Calu3 (cell line): ENCODE measurements at places on chromosomes 11 and 22. TPM values are rescaled to one million over a fixed set of nuclear protein-coding genes. Genes with fewer than 3 reads are reported as not detected.
A peak's percentile ranks its signal among the peaks of the same experiment; 100 is the strongest.

DNA sequence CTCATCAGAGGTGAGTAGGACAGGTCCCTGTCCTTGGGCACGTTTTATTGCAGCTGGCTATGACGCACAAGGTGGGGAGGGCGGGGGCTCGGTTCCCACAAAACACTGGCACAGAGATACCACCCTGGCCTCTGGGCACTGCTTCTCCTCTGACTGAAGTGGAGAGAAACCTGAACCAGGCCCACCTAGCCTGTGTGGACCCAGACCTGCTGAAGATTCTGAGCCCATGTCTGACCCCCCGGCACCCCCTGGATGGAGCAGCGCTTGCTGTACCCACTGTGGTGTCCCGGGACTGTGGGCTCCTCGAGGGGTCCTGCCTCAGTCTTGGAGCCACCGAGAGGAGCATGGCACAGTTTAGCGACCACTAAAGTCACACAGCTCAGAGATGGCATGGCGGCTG, 72.6 kb downstream of the PARVB start:
- no peaks in the 10 kb centered on the region for H3K27me3 ChIP-seq
- no peak for DNase-seq
- no peaks in the 10 kb centered on the region for H3K4me1 ChIP-seq

- H3K4me1 ChIP-seq, result peaks cover 20% of the 10 kb centered on the region
- no peak for DNase-seq
- no peak overlapping the region for H3K4me3 ChIP-seq
- H3K36me3 ChIP-seq, result peaks cover 31% of the 10 kb centered on the region
- H3K27me3 ChIP-seq, result no peaks in the 10 kb centered on the region
These were observed 37.4 kb downstream of the CEP57 start for GRCh38 chr11:95827696-95828095.

- H3K4me1 ChIP-seq, result peaks cover 9% of the 10 kb centered on the region
- no peak overlapping the region for H3K27ac ChIP-seq
- H3K27me3 ChIP-seq, result no peaks in the 10 kb centered on the region
- peak; percentile 38 for DNase-seq
- H3K4me3 ChIP-seq, result no peak overlapping the region
- no peaks in the 10 kb centered on the region for H3K36me3 ChIP-seq
These were observed 302.6 kb upstream of the FAT3 start for GRCh38 chr11:91921974-91922373.

DNA sequence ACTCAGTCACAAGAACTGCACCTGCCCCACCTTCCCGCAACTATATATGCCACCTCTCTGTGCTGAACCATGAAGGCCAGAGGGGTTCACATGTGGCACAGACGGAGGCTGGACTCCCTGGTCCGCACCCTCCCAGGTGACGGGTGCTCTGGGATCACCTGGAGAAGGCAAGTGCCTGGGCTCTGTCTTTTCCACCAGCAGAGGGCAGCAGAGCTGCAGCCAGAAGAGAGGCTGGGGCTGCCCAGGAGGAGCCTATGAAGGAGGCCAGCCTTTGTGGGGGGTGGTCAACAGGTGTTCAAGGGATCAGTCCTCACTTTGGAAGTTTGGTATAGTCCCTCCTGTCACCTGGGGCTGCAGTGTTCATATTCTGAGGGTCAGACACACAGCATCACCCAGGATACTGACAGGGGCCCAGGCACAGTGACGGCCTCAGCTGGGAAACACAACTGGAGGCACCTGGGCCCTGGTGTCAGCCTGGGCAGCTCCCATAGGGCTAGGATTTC, 39.2 kb upstream of the IGLL5 start:
- DNase-seq, result peak; percentile 81
- H3K4me1 ChIP-seq, result no peaks in the 10 kb centered on the region
- no peak overlapping the region for H3K4me3 ChIP-seq

GRCh38 chr22:19523240-19524169, 705 bp downstream of the CLDN5 start:
- H3K4me1 ChIP-seq, result no peaks in the 10 kb centered on the region
- peak overlapping the region; percentile 17 for H3K4me3 ChIP-seq
- H3K27ac ChIP-seq, result no peak overlapping the region

- no peaks in the 10 kb centered on the region for H3K36me3 ChIP-seq
- no peaks in the 10 kb centered on the region for H3K27me3 ChIP-seq
- H3K4me3 ChIP-seq, result no peak overlapping the region
These were observed 4.8 kb upstream of the NOX4 start for GRCh38 chr11:89495951-89496350.

GRCh38 chr22:46737105-46737975, 712 bp downstream of the CERK start:
- peak overlapping the region; percentile 30 for H3K27ac ChIP-seq
- DNase-seq, result peak; percentile 35
- H3K27me3 ChIP-seq, result no peaks in the 10 kb centered on the region
- peaks cover 32% of the 10 kb centered on the region for H3K4me1 ChIP-seq
- H3K36me3 ChIP-seq, result peaks cover 35% of the 10 kb centered on the region

DNA sequence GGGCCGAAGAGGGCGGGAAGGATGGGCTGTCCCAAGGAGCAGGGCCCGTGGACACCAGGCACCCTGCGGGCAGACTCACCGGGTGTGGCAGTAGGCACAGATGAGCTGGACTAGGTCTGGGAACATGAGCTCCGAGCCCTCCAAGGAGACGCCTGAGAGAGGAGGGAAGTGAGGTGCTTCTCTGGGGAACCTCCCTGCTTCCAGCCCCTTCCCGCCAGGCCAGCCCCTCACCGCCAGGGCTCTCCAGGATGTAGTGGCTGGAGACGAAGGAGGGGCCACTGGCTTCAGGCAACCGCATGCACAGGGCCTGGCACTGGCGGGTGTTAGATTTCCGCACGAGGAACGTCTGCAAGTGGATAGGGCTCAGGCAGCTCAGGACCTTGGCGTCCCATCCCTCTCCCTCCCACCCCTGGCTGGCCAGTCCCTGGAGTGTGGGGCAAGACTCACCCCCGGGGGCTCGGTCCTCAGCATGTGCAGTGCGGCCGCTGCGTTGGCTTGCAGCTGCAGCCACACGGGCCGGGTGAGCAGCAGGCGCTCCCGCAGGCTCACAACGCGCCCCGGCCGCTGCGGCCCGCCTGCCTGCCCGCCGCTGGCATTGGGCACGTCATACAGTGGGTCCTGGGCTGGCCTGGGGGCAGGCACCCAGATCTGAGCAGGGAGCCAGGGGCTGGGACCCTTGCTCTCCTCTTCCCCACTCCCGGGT, 552 bp downstream of the RIN1 start:
- peak overlapping the region; percentile 94 for H3K4me3 ChIP-seq
- peaks cover 39% of the 10 kb centered on the region for H3K36me3 ChIP-seq
- H3K4me1 ChIP-seq, result peaks cover 24% of the 10 kb centered on the region
- H3K27ac ChIP-seq, result peak overlapping the region; percentile 86
- no peaks in the 10 kb centered on the region for H3K27me3 ChIP-seq

- H3K4me1 ChIP-seq, result peaks cover 9% of the 10 kb centered on the region
- no peaks in the 10 kb centered on the region for H3K36me3 ChIP-seq
- no peaks in the 10 kb centered on the region for H3K27me3 ChIP-seq
- no peak overlapping the region for H3K4me3 ChIP-seq
- no peak for DNase-seq
These were observed 49.2 kb upstream of the SESN3 start for GRCh38 chr11:95279921-95280868.

The DDTL gene
- 3.4 and 4.1 TPM in 2 replicates for total RNA-seq

The MS4A6E gene
- total RNA-seq, result not detected in 2 replicates

The TESMIN gene
- total RNA-seq, result 6.8 and 9.7 TPM in 2 replicates

The MRGPRX3 gene
- not detected in 2 replicates for total RNA-seq

The C11orf16 gene
- not detected in 2 replicates for total RNA-seq

The KDM4D gene
- total RNA-seq, result 0.68 and 1.2 TPM in 2 replicates

The KCNK7 gene
- total RNA-seq, result 1.2 and 1.4 TPM in 2 replicates
